Fibroblast of skin of right quadriceps (primary cell): ENCODE measurements at places on chromosomes 3 and 15.

DNA sequence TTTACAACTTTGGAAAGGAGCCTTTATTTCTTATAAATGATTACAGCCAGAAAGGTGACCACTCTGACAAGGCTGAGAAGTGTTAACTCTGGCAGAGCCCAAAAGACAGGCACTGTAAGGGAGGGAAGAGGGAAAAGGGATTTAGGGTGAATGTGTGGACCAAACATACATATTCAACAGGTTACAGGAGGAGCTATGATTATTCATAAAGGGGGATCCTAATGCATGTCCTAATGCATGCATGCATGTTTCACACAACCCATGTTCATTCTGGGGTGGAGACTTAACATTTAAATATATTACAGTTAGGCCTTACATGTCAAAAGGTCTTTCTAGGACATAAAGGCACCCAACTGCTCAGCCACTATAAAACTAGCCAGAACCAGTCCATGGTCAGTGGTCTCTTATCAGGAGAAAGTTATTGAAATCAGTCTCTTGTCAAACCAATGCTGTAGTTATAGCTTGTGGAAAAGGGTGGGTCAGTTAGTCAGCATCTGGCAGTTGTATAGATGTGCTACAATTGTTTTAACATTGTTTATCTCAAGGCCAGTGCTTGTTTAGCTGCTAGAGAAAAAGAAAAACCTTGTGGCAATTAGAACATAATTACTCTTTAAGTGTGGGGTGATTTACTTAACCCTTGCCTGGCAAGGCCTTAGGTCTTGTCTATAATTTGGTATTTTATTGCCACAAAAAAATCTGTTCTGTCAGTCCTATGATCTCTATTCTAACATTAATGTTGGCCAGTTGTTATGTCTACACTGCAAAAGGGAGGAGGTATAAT lies 77.5 kb downstream of the RAD18 start:
- no peak for DNase-seq

DNA sequence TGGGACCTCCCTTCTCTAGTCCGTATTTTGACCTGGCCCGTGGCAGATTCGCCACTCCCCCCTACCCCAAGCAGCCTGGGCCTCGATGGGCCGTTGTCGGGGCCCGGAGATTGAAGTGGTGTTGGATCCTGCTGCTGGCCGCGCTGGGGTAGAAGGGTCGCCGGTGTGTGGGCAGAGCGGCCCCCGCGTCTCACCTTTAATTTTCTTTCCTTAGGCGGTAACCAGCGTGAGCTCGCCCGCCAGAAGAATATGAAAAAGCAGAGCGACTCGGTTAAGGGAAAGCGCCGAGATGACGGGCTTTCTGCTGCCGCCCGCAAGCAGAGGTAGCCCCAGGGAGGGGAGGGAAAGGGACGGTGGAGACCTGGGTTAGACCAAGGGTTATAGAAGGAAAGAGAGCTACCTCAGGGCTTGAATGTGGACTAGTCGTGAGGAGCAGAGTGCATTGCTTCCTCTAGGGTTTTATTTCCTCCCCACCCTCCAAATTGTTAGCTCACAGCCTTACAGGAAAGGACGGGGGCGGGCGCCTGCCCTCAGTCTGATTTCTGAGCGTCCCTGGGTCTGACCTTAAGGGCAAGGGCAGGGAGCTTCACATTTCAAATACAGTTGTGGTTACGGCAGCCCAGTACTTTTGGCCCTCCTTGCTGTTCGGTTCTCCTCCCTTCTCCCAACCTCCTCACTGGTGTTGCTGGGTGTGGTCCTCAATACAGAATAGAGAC lies 799 bp downstream of the SERF2 start:
- peak; percentile 32 for DNase-seq

DNA sequence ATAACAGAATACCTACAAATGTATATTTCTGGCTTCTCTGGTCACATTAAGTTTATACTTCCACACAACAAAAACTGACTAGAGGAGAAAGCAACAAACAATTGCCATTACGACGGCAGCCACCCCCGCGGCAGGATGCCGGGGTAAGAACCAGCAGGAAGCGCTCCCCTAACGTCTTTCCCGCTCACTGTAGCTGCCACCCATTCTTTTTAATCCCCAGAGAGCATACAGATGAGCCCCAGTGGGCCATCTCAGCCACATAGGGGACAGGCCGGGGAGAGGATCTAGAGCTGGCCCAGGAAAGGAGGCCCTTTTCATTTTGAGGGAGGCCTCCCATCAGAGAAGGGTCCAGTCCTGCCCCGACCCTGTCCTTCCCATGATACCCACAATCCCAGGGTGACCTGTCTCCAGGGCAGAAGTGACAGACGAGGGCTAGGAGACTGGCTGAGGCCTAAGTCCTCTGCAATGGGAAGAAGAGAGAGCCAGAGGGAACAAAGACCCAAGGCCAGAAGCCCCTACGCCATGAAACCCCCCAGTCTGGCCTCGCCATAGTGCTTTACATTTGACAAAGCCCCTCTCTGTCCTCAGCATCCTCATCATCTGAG lies 3.6 kb upstream of the CALML4 start:
- no peak for DNase-seq

- DNase-seq: peak; percentile 21
Measured at GRCh38 chr3:165669504-165669903, 167.7 kb downstream of the BCHE start.

- DNase-seq: peak; percentile 8
Measured at GRCh38 chr15:97521381-97522285, 438.9 kb upstream of the ARRDC4 start.

GRCh38 chr3:141174674-141175073 lies 57.0 kb upstream of the PXYLP1 start:
- no peak for DNase-seq

GRCh38 chr3:72591522-72592421 lies 256.5 kb downstream of the SHQ1 start:
- peak; percentile 94 for DNase-seq

- no peak for DNase-seq
Measured at GRCh38 chr3:169509359-169509758, 154.2 kb downstream of the MECOM start.

DNA sequence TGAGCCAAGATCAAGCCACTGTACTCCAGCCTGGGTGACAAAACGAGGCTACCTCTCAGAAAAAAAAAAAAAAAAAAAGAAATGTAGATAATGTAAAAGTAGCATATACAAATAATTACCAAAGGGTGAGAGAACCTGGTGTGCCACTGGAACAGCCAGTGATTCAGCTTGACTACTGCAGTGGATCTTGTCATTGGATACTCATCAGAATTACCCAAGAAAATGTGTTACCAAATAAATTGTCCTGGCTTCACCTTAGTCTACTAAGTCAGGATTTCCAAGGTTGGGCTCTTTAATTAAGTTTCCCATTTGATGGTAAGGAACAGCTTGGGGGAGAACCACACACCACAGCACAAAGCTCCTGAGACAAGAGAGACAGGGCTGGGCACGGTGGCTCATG lies 1.5 kb downstream of the NICN1 start:
- DNase-seq: no peak

- DNase-seq: peak; percentile 37
Measured at GRCh38 chr3:70736009-70736408, 423.6 kb upstream of the MDFIC2 start.

DNA sequence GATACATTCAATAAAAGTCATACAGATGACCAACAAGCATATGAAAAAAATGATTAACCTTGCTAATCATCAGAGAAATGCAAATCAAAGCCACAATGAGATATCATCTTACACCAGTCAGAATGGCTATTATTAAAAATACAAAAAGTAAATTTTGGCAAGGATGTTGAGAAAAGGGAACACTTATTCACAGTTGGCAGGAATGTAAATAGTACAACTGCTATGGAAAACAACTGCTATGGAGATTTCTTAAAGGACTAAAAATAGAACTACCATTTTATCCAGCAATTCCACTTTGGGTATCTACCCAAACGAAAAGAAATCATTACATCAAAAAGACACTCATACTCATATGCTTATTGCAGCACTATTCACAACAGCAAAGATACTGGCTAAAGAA lies 1121.8 kb downstream of the TBL1XR1 start:
- no peak for DNase-seq

DNA sequence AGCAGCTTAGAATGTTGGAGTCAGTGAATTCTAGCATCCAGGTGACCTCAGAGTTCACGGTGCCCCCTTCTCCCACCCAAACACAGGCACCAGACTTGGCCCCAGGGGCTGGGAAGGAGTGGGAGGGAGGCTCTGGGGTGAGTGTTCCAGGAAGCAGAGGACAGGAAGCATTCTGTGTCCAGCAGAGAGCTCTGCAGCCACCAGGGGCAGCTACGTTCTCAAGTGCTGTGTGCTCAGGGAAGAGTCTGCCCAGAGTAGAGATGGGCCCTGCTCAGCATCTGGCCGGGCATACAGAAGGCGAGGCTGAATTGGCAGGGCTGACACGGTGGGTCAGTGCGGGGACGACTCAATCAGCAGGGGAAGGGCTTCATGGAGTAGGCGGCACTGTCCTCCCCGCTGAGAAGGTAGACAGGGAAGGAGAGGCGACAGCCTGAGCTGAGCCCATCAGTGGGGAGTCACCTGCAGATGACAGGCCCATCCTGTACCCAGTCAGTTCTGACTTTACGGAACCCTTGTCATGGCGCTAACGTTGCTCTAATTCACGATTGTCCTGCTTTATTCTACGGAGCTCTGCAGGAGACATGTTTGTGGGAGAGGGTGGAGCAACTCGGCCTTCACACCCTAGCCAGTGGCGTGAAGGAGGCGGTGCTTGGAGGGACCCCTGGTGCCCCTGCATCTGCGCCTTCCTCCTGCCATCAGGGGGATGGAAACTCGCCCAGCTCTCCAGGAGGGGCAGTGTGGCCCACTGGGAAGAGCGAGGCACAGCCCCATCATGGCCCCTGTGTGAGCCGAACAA lies 82.2 kb downstream of the C3orf70 start:
- peak; percentile 16 for DNase-seq

- DNase-seq: no peak
Measured at GRCh38 chr3:167936019-167936418, 159.7 kb downstream of the GOLIM4 start.

- no peak for DNase-seq
Measured at GRCh38 chr3:112857526-112857925, 10.9 kb upstream of the CD200R1L start.

GRCh38 chr3:130854208-130854864 lies 39.5 kb upstream of the ATP2C1 start:
- DNase-seq: no peak
